ENCODE measurements at places on chromosomes 2 and 18. TPM values are rescaled to one million over a fixed set of nuclear protein-coding genes. Genes with fewer than 3 reads are reported as not detected.

LCT gene
- total RNA-seq: 0.25 TPM

CDKL4 gene
- total RNA-seq: 0.27 TPM

GLI2 gene
- total RNA-seq: not detected

GRB14 gene
- total RNA-seq: not detected

ZC3H8 gene
- 25.3 TPM for total RNA-seq

CCBE1 gene
- not detected for total RNA-seq

GALNT13 gene
- total RNA-seq: not detected

GAD1 gene
- 0.76 TPM for total RNA-seq

SERPINB2 gene
- not detected for total RNA-seq

FAM124B gene
- total RNA-seq: 0.11 TPM

KYNU gene
- total RNA-seq: not detected

PAPOLG gene
- 13.9 TPM for total RNA-seq

WDR35 gene
- total RNA-seq: 12.2 TPM

RAB27B gene
- 0.19 TPM for total RNA-seq

SNORC gene
- 0.70 TPM for total RNA-seq

RAB31 gene
- total RNA-seq: 0.21 TPM

ANKRD62 gene
- not detected for total RNA-seq

GATA6 gene
- not detected for total RNA-seq

REG3A gene
- total RNA-seq: not detected

IL1R1 gene
- 2.1 TPM for total RNA-seq

EGR4 gene
- 0.25 TPM for total RNA-seq

ITPRID2 gene
- 64.3 TPM for total RNA-seq

DPP4 gene
- 24.3 TPM for total RNA-seq

CNTNAP5 gene
- not detected for total RNA-seq

CYP26B1 gene
- not detected for total RNA-seq

ANKRD44 gene
- total RNA-seq: 119 TPM

LIMS3 gene
- 0.59 TPM for total RNA-seq

UGT1A6 gene
- total RNA-seq: not detected

LIPG gene
- total RNA-seq: 0.13 TPM

KLHL14 gene
- total RNA-seq: not detected

PHLPP1 gene
- total RNA-seq: 14.9 TPM

LYPD1 gene
- not detected for total RNA-seq

MOGAT1 gene
- total RNA-seq: not detected

CD8A gene
- 433 TPM for total RNA-seq

MARCHF4 gene
- total RNA-seq: not detected

CPSF3 gene
- 84.4 TPM for total RNA-seq

RBKS gene
- 5.8 TPM for total RNA-seq

NR4A2 gene
- total RNA-seq: 35.3 TPM

CASP10 gene
- 9.9 TPM for total RNA-seq

WDR7 gene
- total RNA-seq: 14.8 TPM

Measured in activated CD8-positive, alpha-beta memory T cell treated with anti-CD3 and anti-CD28 coated beads for 36 hours (primary cell).